ENCODE measurements at places on chromosomes 5 and 9.

DNA sequence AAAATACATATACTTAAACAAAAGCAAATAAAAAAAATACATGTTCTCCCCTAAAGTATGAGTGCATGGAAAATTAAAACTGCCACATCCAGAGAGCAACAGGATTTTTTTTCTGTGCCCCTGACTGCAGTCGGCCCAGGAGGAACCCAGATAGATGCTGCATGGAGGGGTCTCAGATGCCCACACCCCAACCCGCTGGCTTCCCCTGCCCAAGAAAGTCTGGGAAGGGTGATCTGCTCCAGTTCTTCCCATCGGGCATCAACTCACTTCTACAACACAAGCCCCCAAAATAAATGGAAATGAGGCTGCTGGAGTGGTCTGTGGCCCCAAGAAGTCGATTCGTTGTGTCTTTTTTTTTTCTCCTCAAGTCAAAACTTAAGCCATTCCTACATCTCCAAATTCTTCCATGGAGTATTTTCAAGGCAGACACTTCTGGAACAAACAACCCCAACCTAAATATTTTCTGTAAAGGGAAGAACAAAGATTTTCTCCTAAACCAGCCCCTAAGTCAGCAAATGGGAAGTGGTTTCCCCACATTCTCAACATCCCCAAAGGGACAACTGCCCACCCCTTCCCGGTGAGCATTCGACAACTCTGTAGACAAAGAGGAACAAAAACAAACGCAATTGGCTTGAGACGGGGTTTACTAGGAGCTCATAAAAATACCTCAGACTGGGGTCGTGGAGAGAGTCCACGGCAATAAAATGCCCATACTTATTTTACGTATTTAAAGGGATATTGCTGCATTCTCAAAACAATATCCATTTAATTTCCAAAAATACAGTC is 46.7 kb downstream of the ROR2 start:
- no peak for DNase-seq

GRCh38 chr9:129709438-129710168 is 43.2 kb downstream of the PTGES start:
- no peak for DNase-seq

DNA sequence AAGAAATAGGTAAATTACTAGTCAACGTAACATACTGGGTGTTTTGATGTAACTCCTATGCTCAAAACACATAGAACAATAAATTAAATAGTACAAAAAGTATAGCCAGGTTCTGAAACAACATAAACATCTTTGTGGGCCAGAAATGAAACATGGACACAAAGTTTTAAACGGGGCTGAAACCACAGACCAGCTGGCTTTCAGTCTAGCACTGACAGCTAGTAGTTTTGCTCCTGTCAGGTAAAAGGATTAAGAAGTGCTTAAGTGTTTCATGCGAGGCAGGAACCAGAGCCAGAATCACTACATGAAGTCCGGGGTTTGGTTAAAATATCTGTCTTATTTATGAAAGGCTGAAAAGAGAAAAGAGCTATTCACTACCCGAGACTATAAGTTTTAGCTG is 19.5 kb downstream of the DCAF10 start:
- no peak for DNase-seq

GRCh38 chr5:152592416-152592815 is 187.3 kb upstream of the NMUR2 start:
- DNase-seq: no peak

GRCh38 chr9:122192261-122192875 is 32.7 kb downstream of the MORN5 start:
- no peak for DNase-seq

DNA sequence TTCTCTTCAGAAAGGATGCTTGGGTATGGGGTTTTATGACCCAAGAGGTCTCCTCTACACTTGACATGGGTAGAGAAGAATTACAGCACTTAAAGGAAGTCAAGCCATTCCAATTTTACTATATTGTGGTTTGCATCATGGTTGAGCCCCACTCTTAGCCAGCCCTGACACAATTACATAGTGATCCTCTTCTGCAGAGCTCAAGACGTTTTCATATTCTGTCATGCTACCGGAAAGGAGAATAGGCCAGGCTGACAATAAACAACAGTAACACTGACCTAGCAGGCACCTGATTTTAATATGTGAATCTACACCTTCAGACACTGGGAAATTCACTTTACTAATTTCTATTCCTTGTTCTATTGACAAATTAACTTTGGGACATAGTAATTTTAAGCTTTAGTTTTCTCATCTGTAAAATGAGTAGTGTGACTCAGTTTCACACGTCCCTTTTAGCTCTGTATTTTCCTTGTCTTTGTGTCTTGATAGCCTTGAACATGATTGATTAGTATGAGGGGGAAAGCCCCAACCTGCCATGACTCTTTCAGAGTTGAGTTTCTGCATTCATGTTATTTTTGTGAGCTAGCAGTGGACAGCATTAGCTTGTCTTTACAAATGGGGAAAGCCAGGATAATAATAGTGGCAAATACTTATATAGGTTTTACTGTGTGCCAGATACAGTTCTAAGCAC is 83.8 kb downstream of the SV2C start:
- DNase-seq: no peak

GRCh38 chr9:5113994-5114748 is 71.3 kb downstream of the INSL6 start:
- no peak for DNase-seq

DNA sequence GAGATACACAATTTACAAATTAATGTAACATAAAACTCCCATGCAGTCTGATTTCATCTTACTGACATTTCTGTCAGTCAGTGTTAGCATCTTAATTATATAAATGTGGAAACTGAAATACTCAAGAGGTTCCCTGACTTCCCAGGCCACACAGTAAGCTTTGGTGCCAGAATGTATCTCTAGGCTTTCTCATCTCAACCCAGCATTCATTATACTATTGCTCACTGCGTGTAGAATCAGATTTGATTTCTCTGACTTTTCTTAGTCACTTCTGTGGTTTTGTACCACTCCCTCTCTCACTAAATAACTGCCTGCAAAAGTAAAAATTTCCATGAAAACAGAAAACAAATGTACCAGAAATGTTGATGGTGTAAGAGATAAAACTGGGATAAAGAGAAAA is 31.7 kb upstream of the CDKN2B start:
- no peak for DNase-seq

DNA sequence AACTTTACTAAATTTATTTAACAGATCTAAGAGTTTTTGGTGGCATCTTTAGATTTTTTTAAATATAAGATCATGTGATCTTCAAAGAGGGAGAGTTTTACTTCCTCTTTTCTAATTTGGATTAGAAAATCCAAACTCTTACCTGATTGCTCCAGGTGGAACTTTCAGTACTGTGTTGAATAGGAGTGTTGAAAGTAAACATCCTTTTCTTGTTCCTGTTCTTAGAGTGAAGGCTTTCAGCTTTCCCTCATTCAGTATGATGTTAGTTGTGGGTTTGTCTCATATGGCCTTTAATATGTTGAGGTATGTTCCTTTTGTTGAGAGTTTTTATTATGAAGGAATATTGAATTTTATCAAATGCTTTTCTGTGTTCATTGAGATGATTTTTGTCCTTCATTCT is 650.0 kb upstream of the SGCD start:
- no peak for DNase-seq

DNA sequence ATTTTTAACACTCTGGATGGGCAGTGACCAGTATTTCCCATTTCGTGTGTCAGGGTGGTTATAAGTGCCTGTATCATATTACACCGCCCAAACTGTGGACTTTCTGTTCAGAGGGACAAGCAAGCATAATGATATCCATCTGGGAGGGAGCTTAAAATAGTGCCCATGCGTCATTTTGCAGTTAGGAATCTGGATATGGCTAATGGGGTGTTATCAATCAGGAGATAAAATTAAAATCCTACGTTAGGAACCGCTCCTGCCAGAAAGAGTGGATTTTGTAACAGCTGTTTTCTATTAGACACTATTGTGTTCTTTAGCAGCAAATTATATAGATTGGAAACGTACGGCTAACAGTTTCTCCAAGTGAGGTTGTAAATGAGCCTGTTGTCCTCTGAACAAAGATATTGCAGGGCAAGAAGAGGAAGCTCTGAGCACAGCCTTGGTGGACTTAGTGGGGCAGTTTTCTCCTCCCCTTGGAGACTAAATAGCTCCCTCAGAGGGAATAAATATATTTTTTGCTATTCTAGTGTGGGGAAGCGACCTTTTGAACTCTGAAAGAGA is 160.4 kb downstream of the SPATA31D1 start:
- peak; percentile 71 for DNase-seq

DNA sequence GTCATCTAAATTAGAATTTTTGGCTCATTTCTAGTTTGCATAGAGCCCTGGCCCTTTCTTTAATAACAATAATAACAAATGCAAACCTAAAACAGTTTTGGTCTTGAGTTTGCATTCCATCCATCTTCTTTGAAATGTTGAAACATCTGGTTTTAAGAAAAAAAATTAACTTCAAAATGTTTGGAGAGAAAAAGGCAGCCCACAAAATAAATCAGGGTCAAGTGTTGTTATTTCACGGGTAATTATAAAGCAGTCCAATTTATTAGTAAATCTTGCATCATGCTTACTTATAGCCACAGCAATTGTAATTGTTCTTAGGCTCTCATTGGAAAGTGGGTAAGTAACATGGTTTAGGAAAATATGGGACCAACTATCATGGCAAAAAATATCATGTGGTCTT is 247.0 kb upstream of the MEF2C start:
- DNase-seq: no peak

GRCh38 chr5:33408816-33409215 is 31.9 kb upstream of the TARS1 start:
- DNase-seq: no peak

GRCh38 chr5:14469551-14470377 is 111.8 kb upstream of the OTULINL start:
- no peak for DNase-seq

- no peak for DNase-seq
Measured at GRCh38 chr9:20805766-20806165, 121.7 kb downstream of the FOCAD start.

- DNase-seq: no peak
Measured at GRCh38 chr5:139912158-139912557, 116.5 kb downstream of the PSD2 start.

DNA sequence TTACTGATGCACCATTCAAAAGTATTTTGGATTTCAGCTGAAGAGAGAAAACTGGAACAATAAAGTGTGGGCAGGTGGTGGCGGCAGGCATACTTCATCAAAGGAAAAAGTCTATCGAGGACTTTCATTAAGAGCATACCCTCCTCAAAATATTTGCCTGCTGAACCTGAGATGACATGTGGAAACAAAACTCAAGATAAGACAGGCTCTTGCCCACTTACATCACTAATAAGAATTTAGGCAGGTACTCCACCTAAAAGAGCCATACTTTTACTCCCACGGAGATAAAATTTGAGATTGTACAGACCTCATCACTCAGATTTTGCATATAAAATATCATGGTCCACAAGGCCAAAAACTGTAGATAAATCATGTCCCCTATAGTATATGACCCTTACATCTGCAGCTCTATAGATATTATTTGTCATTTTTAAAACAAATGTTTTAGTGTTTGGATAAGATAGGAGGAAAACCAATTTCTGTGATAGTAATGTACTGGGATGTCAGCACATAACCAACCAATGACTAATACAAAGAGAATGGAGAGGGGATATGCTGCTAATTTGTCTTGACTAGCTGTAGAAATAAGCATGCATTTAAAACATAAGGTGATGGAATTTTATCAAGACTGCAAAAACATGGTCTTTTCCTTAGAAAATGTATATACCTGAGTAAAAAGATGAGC is 730.6 kb upstream of the ZNF608 start:
- DNase-seq: no peak

GRCh38 chr9:133691626-133692363 is 46.4 kb downstream of the SARDH start:
- peak; percentile 23 for DNase-seq

DNA sequence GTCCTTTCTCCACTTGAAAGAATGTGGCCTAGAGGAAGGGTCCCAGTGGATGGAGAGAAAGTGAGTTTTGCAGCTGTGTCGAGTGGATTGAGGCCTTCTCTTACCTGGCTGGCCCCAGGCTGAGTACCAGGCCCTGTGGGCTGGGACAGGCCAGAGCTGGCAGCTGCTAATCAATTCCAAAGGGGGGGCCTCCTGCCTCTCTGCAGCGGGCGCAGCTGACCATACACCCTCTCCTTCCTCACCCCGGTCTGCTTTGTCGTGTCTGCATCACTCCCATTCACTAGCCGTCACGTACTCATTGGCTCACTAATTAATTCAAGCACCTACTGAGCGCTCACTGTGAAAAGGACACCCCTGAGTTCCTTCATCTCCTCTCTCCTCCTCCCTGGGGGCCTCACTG is 58.4 kb upstream of the PITX1 start:
- DNase-seq: no peak

DNA sequence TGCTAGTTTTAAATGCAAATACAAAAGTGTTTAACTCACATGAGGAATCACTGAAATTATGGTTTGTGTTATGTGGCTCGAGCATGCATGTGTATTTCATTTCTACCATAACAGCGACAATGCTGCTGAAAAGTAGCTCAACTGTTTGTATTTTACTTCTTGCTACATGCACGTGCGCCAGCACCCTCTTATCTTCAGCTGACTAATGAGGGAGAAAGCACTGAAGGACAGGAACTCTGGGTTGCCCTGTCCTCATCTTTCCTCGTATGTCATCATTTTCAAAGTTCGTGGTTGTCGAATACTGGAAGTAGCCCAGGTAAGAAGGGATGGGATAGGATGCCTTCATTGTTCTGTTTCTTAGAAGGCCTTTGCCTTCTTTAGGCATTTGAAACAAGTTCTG is 120.3 kb downstream of the SYK start:
- DNase-seq: no peak

- no peak for DNase-seq
Measured at GRCh38 chr9:37943345-37944265, 39.7 kb upstream of the SLC25A51 start.

DNA sequence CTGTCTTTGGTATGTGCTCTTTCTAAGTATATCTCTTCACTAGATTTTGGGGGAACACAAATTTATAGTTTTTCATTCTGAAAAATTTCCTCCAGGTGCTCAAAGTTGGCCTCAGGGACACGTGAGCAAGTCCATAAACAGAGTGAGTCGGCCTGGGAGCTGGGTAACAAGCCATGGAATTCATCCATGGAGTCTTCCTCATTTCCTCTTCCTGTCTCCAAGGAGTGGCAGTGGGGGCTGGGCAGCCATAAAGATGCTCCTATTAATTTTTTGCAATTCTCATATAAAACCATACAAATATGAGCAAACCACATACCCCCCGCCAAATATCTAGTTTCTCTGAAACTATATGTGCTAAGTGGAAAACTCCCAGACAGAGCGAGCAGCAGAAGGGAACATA is 136.6 kb upstream of the OTULINL start:
- DNase-seq: no peak

GRCh38 chr5:32156635-32157034 is 17.5 kb downstream of the GOLPH3 start:
- no peak for DNase-seq

GRCh38 chr5:97355775-97356174 is 172.7 kb upstream of the RIOK2 start:
- DNase-seq: no peak

GRCh38 chr5:174563899-174564298 is 160.5 kb upstream of the MSX2 start:
- DNase-seq: no peak

DNA sequence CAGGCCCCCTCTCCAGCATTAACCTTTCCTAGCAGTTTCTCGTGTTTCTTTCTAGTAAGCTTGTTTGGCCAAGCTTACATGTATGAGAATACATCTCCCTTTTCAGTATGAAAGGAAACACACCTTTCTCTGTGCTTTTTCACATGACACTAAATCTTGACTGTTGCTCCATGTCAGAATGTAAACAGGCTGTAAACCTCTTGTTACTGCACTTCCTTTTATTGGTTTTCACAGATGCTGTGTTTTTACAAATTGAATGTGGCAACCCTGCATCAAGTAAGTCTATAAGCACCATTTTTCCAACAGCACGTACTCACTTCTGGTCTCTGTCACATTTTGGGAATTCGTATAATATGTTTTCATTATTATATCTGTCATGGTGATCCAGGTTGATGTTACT is 2.2 kb upstream of the CANX start:
- no peak for DNase-seq
